ENCODE measurements at places on chromosomes 5 and 9.
A peak's percentile ranks its signal among the peaks of the same experiment; 100 is the strongest.

DNA sequence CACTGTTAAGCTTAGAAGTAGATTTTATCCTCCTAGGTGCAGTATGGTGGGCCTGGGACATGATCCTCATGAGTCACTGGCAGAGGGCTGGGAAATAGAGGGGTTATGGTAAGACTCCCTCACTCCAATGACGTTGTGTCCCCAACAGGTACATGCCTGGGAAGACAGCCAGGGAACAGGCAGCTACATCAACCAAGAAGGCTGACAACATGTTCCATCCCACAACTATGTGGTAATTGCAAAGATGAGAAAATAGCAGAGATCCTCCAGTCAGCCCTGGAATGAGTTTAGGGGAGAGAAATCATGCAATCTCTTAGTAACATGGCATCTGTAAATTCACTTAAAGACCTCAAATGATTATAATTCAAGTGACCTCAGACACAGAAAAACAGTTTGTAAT, 114.4 kb upstream of the LIFR start:
- DNase-seq = no peak

- DNase-seq = no peak
These were observed 89.5 kb downstream of the EPB41L4A start for GRCh38 chr5:112329419-112330090.

- DNase-seq = no peak
These were observed 2.2 kb downstream of the ZSWIM6 start for GRCh38 chr5:61333954-61334867.

- no peak for DNase-seq
These were observed 355.3 kb downstream of the NR2F1-AS1 start for GRCh38 chr5:93225748-93226147.

- DNase-seq = no peak
These were observed 1397.8 kb downstream of the PTPRD start for GRCh38 chr9:9215050-9215449.

DNA sequence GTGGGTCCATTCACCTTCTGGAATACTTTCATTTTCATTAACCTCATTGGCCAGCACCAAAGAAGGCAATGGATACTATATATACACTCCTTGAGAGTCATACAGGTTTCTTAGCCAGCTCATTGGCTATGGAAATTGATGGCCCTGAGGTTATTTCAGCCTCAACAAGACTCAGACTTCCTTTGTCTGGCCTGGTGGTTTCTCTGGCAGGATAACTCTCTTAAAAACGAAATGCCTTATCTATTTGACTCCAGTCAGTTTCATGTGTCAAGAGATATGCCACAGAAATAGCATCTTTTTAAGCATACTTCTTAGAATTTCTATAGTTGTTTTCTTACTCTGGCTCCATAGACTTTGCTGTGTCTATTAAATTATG, 28.9 kb downstream of the CDH9 start:
- DNase-seq = no peak

DNA sequence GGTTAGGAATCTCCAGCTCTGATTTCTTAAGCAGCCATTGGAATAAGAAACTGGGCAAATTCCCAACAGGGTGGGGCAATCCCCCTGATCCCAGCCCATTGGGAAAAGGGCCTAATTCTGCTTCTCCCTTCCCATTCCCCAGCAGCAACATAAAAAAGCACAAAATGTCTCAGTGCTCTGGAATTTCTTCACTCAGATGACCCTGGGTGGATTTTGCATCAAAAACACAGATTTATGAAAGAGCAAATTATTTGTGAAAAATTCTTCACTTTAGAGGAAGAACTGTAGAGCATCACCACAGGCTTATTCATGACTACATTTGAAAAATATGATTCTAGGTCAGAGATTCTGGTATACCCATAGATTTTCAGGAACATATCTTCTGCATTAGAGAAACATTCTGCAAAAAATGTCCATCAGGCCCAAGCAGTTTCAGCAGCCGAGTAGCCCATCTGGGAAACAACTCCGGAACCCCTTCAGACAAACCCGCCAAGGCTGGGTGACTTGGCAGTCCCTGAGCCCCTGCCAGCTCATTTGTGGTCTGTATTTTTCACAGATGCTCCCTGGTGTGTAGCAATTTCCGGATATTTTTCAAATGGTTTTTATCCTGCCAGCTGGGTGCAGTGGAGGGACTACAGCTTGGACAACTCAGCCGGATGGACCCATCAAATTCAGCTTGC, 102.1 kb upstream of the RANBP3L start:
- no peak for DNase-seq

- DNase-seq = no peak
These were observed 74.7 kb downstream of the FCHO2 start for GRCh38 chr5:73030531-73030930.

- peak; percentile 89 for DNase-seq
These were observed at the start of gene SYK for GRCh38 chr9:90801241-90801972. TSS of gene SYK (plus strand) at chr9:90801819. CDS start at chr9:90843899, 42,080 bp downstream.

DNA sequence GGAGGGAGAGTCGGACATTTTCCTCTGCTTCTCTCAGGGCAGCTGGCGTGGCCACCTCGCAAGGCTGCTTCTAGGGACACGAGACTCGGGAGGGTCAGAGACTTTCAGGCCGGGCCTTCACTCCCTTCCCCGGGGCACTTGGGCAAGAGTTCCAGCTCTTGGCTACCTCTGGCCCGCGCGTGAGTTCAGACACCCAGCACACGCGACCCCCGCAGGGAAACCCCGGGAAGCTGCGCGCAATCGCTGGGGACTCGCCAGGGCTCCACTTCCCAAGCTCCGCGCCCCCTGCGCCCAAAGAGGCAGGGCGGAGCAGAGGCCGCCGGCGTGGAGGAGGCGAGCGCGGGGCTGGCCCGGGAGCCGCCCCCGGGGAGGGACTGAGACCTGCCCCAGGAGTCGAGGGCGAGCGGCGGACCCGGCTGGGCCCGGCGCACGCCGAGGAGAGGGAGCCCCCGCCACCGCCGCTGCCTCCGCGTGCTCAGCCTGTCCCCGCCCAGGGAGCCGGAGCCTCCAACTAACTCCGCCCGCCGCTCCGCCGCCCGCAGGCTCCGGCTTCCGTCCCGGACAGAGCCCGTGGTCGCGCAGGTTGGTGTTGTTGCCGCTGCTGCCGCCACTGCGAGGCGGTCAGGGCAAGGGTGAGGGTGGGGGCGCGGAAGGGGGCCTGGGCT, at the start of gene PAM:
Gene PAM (plus strand): TSS at position 539 of the 665 bp plus-strand sequence. CDS start 110,891 bp downstream, outside the sequence.
- DNase-seq = peak; percentile 88

GRCh38 chr5:83069096-83069799, 7.9 kb downstream of the TMEM167A start:
- DNase-seq = no peak

DNA sequence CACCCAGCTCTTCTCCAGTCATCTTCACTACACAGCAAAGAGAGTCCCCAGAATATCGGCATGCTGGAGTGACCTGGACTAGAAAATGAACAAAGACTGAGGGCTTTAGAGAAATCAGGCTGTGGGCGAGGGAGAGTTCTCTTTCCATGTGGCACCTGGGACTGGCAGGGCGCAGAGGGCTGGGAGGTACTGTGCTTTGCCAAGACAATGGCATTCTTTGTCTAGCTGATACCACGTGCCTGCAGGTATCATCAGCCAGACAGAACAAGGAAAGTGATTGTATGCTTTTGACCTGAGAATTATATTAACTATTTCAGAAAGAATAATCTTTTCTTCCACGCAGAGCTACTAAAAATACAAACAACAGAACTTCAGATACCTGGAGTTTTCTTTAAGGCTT, 30.5 kb downstream of the DDX31 start:
- DNase-seq = no peak

DNA sequence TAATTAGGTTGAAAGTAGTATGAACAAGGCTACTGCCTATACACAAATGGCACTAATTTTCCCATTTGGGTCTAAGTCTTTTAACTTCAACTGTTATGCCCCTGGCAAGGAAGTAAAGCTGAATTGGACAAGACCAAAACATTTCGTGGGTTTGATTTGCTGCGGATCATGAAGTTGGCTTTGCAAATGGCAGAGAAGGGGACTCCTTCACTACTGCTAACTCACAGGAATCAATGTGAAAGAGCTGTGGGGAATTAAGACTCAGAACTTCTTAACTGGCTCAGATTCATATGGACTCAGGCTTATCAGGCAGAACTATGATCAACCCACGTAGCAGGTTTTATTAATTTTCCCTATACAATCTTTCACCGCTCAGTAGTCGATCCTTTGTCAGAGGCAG, 73.8 kb upstream of the IFNE start:
- DNase-seq = no peak

GRCh38 chr9:121709798-121710197, 58.4 kb downstream of the DAB2IP start:
- no peak for DNase-seq

- DNase-seq = no peak
These were observed 133.3 kb downstream of the ARL15 start for GRCh38 chr5:54177058-54177457.

DNA sequence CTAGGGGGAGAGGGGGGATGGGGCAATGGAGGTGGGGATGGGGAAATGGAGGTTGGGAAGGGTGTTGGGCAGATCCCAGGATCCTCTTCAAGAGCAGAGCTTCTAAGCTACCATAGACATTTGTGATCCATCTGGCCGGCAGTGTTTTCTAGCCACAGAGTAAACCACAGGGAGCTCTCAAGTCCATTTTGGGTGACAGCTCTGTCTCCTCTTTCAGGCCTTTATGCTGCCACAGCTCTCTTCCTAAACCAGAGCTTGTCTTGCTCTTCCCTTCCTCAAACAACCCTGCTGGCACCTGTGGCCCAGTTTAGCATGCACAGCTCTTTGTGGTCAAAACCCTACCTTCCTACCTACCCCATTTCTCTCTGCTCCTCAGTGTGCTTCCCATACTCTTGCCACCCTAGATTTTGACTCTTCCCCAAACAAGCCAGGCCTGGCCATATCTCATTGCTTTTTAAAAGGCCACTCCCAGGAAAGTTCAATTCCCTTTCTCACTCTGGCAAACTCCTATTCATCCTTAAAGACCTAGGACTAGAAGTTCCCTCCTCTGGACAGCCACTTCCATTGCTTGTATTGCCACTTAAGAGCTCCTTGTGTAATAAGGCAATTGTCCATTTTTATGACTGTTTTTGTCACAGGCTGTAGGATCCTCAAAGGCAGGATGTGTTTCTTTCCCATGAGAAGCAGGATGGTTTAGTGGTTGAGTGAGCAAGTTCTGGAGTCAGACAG, 84.3 kb upstream of the PANK3 start:
- DNase-seq = no peak

GRCh38 chr9:25284365-25284764, 393.9 kb downstream of the TUSC1 start:
- DNase-seq = no peak

GRCh38 chr5:89372176-89372575, 489.2 kb upstream of the MEF2C start:
- DNase-seq = no peak

DNA sequence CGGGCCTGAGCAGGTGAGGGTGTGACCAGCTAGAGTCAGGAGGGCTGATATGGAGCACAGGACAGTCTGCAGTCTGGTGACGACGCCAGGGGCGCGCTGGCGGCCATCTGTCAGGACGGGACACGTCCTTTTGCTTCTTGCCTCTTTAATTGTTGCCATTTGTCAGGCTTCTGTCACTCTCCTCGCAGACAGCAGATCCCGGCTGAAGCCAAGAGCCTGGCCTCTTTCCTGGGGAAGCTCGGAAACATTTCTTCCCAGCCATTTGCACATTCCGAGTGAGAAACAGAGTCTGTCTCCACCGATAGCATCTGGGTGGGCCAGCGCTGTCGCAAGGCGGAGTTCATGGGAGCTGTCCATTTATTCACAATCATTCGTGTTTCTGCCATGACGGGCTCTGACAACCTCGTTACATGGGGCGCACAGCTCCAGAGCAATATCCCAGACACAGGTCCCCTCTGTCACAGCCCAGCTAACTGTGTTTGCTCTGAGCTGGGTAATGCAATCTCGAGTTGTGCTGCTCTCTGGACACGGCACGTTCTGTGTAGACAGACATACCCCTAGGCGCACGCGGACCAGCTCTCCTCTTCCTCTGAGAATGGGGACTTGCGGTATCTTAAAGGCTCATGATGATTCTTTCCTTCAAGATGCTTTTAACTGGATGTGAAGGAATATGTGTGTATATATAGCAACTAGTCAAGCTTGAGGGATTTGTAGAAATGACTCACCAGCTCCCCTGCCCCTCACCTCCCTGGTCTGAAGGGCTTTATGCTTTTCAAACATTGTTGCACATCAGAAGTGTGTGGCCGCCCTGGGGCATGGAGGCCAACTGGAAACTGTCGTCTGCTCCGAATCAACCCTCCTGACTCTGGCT, 105.3 kb upstream of the FCN2 start:
- DNase-seq = no peak

DNA sequence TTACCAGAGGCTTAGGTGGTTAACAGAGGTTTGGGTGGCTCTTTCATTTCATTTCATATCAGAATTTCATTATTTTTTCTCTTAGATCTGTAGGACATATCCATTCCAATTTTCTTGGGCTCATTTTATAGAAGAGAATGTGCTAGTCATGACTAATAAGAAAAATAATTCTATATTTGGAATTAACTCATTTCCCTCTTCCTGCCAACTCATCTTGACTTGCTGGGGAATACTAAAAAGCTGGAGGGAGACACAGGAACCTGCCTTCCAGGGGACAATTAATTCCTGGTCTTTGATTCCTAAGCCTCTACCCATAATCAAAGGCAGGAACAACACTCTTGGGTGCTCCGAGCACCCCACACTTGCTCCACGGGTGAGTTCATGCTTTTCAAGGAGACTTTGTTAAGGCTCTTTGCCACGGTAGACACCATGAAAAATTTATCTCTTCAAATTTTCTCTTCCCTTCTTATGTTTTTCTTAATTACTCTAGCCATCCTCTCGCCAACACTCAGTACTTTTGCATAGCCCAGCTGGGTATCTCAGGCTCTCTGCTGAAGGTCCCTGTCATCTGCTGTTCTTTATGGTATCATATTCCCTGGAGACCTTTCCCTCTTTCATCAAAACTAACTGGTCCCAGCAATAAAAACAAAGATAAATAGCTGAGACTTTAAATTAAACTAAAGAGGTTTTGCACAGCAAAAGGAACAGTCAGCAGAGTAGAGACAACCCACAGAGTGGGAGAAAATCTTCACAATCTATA, 273.9 kb downstream of the NPR3 start:
- DNase-seq = no peak

GRCh38 chr9:130461218-130461630, 16.5 kb downstream of the ASS1 start:
- DNase-seq = peak; percentile 67

All from lower lobe of right lung (tissue), 2 donors.